Hematopoietic multipotent progenitor cell treated with erythropoietin and hydrocortisone succinate and interleukin-3 and kit ligand, for 6 days (in vitro differentiated cells): ENCODE measurements at places on chromosomes 2 and 18.

GRCh38 chr2:241460631-241461030 is 47.8 kb downstream of the STK25 start:
- no peak for DNase-seq

DNA sequence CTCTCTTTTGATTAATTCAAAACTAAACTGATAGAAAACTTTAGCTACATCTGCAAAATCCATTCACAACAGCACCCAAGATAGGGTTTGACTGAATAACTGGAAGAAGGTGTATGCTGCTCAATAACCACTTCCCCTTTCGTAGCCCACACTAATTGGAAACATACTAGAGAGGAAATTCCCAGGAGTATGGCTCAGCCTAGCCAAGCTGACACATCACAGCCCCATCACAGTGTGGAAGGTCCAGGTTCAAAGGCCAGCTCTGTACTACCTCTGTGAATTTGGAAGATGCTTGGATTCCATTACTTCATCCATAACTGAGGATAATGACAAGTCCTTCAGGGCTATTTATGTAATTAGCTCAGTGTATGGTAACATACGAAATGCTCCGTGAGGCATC is 185.4 kb downstream of the FBXO15 start:
- DNase-seq: no peak

GRCh38 chr2:118853651-118854291 is 6.3 kb upstream of the EN1 start:
- no peak for DNase-seq

DNA sequence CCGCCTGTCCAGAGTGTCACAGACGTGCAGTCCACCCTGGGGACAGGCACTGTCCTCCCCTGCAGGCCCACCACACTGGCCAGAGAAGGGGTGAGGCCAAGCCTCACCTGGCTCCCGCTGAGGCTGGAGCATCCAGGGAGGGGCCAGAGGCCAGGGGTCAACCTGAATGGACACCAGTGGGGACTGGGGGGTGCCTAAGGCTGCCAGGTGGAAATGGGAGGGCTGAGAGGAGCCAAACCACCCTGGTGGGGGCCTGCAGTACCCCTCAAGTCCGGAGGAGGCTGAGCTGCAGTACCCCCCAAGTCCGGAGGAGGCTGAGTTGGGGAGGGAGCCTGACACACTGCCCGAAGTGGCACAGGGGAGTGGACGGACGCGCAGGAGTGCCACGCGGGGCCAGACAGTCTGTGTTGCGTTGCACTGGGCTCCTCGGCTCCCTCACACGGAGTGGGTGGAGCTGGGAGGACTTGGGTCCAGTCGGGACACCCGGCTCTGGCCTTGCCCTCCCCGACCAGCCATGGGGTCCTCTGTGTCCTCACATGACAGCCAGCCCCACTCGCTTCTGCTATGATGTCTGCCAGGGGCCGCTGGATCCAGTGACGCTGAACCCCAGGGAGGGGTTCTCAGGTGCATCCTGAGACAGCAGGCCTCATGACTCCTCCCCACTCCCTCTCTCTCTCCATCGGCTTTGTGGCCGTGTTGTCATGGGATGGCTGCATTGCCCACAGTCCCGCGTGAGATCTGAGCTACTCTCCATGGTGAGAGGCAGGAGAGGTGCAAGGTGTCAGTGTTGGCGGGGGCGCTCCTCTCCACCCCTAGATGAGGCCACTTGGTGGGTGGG is 22.3 kb upstream of the GPC1 start:
- DNase-seq: no peak

DNA sequence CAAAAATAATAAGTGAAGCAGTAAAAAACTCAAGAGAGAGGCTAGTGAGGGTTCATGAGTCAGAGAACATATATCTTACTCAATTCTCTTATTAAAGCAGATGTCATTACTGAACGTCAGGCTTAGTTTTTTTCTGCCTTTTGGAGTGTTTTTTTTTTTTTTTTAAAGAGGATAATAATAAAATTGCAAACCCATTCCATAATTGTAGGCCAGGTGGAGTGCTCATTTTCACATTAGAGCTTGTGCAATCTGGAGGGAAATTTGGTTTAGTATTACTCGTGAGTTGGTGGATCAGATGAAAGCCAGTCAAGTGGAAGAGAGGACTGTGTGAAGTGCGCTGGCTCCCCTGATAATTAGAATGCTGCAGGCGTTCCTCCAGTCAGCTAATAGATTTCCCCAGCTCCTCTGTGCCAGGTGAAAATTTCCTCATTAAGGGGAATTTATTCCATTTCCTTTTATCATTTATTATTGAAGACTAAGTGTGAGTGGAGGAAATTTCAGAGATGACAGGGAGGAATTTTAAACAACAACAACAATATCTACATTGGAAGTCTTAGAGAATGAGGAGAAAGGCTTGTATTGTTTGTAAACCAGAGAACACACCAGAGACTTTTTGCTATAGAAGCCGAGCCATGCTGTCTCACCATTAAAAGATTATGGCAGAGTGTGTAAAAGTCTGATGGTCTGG is 74.6 kb downstream of the CPS1 start:
- DNase-seq: no peak

- DNase-seq: no peak
These were observed 24.1 kb upstream of the APOB start for GRCh38 chr2:21067859-21068537.

DNA sequence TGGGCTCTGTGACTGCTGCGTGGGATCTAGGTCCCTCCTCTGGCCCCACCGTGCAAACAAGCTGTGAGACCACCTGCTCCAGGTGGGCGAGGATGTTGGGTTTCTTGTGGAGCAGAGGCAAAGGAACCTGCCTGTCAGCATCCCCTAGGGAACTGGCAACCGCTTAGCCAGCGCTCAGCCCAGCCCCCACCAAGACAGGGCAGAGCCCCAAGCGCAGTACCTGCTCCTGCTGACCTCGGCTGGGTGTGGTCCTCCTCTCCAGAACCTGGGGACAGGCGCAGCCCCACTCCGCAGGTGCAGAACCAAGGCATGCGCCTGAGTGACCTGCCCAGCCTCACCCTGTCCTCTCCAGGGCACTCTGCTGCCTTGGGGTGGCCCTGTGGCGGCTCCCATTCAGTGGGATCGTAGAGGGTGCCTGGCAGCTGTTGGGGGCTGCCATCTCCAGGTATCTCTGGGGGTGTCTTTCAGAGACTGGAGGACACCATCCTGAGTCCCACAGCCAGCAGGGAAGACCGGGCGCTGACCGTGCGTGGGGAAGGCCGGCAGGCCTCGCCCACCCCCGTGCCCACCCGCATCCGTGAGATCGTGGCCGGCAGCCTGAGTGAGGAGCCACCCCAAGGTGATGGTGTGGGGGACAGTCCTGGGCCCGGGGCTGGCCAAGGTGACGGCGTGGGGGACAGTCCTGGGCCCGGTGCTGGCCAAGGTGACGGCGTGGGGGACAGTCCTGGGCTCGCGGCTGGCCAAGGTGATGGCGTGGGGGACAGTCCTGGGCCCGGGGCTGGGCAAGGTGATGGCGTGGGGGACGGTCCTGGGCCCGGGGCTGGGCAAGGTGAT is 12.3 kb downstream of the CROCC2 start:
- no peak for DNase-seq
